NCI-H1417 treated with DMSO at 0.1 percent for 48 hours (cell line): ENCODE measurements at places on chromosomes 7 and 10.

DNA sequence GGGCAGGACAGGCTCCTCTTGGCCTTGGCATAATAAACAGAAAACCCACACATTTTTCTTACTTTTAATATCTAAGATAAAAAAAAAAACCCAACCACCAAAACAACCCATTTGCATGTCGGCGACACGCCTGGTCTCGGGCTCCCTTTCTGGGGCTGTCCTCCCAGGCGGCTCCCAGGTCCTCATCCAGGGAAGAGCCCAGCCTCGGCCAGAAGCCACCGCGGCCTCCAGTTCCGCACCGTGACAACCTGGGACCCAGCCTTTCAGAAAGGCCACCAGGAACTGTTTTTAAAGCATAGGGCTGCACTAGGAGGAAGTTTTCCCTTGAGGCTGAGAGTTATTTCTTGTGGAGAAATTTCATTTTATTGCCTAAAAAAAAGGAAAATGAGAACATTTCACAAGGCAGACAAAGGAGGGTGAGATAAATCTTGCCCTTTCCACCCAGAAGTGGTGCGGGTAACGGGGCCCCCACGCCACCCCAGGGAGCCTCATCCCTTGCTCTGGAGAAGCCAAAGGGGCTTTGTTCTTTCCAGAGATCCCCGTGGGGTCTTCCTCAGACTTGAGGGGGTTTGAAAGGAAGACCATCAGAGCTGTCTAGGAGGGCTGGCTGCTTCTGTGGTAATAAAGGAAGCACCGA, 39.2 kb upstream of the MKRN1 start:
- no peak for DNase-seq

DNA sequence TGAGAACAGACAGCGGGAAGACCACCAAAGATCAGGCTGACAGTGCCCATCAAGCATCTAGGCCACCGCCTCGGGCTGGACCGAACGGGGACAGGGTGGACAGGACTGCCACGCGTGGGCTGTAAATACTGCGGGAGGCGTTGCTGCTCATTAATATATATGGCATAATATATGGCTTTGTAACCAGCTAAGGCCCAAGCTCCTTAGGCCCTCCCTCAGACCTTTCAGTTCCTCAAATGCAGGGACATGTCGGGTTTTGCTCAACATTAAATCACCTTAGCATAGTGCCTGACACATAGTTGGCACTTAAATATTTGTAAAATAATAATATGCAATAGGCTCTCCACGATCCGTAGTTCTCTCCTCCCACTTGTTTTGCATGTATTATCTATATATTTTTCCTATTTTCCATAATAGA, 402 bp upstream of the TMEM168 start:
- DNase-seq: no peak

- no peak for DNase-seq
Observed at GRCh38 chr10:48589266-48589665, 15.6 kb downstream of the ARHGAP22 start.

DNA sequence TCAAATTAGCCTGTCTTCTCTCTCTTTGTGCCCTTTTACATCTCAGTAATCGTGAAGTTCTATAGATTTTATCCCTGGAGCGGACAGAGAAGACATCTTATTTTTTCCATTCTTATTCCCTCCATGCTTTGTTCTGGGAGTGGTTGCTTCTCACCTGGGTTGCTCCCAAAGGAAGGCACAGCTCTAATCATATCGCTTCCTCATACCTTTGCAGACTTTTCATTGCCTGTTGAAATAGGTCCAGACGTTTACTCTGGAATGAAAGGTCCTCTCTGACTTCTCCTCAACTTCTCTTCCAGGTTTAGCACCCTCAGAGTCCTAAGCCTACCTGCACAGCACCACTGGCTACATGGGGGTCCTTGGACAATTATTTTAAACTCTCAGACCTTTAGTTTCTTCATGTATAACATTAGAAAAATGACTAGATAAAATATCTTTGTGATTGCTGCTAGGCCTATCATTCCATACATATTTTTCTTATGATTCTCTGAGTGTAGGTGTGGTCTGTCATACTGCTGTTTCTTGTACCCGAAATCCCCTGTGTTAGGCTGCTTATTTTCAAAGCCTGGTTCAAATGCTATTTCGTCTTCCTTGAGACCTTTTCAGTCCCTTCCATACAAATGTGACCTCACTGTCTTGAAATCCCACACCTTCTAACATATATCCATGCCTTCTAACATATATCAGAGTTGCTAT, 418.1 kb downstream of the GFRA1 start:
- DNase-seq: no peak

- no peak for DNase-seq
Observed at GRCh38 chr7:45165857-45166256, 8.3 kb downstream of the RAMP3 start.

GRCh38 chr10:113808168-113808567, 45.7 kb downstream of the DCLRE1A start:
- no peak for DNase-seq

DNA sequence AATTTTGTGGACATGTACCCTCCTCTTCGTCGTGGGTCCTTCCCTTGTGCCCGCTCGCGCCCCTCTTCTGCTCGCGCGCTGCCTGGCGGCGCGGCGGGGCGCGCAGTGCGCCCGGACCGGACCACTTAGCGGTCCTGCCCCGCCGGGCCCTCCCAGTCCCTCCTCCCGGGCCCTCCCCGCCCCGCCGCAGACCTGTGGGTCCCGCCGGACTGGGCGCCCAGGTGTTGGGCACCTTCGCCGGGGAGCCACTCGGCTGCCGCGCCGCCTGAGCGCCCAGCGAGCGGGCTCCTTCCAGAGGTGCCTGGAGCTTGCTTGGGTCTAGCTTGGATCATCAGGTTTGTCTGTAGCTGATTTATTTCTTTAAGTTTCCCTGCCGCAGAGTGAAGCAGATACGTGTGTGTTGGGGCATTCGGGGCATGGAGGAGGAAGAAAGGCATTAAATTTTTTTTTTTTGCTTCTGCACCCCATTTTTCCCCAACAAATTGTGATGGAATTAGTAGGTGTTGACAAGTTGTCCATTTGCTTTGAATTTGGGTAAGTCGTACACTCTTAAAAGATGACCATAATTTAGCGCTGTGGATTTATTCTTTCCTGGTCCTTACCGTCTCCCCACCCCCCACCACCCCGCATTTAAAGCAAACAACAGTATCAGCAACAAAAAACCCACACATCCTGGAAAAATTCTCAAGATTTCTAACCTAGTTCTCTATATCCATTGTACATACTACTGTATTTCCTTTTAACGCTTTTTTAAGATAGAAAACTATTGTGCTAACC, 905 bp downstream of the C1GALT1 start:
- DNase-seq: no peak

- DNase-seq: no peak
Observed at GRCh38 chr7:131057794-131058070, 269.9 kb upstream of the MKLN1 start.

- no peak for DNase-seq
Observed at GRCh38 chr7:154685564-154685901, 317.4 kb downstream of the PAXIP1 start.

- no peak for DNase-seq
Observed at GRCh38 chr10:63439607-63440006, 26.2 kb downstream of the JMJD1C start.

- DNase-seq: no peak
Observed at GRCh38 chr7:134446446-134446845, 12.5 kb downstream of the AKR1B1 start.

GRCh38 chr7:120055300-120055699, 217.7 kb upstream of the KCND2 start:
- DNase-seq: no peak
